ENCODE measurements at places on chromosomes 2 and 18.

- no peak for DNase-seq
Observed at GRCh38 chr2:12547566-12548170, 169.1 kb upstream of the TRIB2 start.

DNA sequence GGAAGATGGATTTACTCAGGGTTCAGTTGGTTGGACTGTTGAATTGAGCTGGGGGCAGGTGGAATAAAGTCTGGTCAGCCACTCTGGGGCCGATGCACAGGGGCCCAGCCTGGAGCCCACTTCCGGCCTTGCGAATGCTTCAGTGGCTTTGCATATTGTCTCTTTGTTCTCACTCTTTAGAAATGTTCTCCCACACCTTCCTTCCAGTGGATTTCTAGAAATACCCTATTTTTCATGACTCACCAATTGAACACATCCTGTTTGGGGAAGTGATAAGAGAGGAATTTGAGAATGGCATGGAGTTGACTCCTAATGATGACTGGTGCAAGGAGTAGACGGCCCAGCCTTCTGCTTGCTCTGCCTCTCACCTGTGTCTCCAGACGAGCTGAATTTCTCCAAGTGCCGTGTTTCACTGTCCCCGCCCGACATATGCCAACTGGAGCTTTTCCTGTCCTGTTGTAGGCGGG is 28.1 kb downstream of the ASAP2 start:
- no peak for DNase-seq

- no peak for DNase-seq
Observed at GRCh38 chr2:234110219-234110618, 59.7 kb downstream of the SPP2 start.

DNA sequence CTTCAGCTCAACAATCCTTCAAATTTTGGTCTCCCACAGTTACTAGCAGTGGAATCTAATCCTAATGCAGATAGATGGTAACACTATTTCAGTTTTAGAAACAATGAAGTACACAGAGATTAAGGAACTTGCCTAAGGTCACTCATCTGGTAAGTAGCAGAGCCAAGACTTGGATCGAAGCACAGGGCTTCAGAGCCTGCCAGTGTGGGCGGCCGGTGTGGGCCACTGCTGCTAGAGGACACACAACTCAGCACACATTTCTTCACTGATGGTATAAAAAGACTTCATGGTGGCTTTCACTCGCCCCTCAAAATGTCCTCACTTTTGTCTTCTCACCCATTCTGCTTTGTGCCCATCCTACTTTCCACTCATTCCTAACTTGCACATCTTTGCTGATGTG is 11.1 kb downstream of the C2orf74 start:
- DNase-seq, result no peak

DNA sequence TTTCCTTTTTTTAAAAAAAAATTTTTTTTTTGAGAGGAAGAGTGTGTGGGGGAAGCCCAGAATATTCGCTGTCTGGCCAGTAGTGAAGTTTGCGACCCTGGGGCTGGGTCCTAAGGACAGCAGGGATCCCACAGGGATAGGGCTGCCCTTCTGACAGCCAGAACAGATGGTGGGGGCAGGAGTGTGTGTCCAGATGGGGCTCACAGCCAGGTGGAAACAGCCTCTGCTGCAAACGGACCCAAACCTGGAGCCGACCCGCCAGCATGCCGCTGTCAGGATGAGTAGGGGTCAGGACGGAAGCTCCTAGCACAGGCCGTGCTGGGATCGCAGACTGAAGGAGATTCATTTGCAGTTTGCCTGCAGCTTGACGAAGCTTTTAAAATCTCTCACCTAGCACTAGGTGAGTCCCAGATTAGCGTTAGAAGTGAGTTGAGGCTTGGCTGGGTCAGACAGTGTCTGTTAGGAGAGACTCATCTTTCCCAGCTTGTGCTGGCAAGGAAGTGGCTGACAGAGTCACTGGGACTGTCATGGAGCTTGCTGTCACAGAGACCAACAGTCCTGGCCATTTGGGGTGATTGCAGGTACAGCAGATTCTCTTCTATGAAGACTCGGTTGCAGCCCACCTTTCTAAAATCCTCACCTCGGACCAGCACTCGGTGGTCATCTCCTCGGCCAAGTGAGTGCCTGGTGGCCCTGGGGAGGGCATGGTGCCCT is 93.4 kb downstream of the DGKD start:
- no peak for DNase-seq
